Activated CD8-positive, alpha-beta memory T cell treated with anti-CD3 and anti-CD28 coated beads, Interleukin-2, amount 10 ng/mL, durations not matched to agents 7 days and 5 days (primary cell): ENCODE measurements at places on chromosomes 6 and 20. TPM values are rescaled to one million over a fixed set of nuclear protein-coding genes. Genes with fewer than 3 reads are reported as not detected.

DNA sequence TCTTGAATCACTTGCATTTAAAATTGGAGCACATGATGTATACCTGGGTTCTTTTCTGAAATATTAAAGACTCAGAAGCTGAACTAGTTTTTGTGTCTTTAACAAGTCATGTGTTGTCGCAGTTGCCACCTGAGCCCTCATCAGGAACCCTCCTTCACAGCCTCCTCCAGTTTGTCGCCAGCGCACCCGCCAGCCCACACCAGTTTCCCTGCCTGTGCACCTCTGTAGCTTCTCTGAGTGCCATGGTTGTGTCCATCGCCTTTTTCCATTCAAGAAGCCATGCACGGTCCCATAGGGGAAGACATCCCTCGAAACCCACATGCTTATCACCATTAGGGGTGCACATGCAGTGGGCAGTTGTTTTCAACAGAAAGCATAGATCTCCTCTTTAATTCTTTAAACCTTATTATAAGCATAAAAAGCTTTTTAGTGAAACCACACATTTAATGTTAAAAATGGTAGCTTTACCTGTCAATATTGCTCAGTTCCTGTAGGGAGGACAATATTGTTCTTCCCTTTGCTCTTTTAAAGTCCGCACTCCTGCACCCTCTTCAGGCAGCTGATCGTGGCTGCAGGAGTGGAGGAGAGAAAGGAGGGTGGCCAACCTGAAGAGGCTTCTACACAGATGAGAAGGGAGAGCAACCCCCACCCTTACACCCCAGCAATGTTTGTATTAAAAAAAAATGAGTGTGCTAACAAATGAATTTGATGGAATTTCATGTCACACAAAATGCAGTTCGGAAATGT lies 121.9 kb downstream of the CFAP61 start:
- DNase-seq, result no peak

- no peak for DNase-seq
These were observed 1058.9 kb upstream of the MAP3K7 start for GRCh38 chr6:91645811-91646210.

DNA sequence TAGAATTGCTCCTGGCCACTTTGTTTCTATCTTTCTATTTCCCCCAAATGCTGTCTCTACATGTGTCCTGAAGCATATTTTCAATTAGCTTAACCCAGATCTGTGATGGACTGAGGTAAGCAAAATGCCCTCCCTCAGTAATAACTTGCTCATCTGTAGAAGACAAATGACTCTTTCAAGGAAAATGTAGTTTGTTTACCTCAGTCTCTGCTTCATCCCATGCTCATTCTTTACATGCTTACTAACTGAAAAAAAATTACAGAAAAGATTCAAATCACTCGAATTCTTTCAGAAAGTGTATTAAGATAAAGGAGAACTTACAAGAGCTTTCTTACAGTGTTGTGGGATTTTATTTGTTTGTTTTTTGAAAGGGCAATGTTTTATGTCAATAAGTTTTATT lies 531.1 kb downstream of the LMBRD1 start:
- no peak for DNase-seq

DNA sequence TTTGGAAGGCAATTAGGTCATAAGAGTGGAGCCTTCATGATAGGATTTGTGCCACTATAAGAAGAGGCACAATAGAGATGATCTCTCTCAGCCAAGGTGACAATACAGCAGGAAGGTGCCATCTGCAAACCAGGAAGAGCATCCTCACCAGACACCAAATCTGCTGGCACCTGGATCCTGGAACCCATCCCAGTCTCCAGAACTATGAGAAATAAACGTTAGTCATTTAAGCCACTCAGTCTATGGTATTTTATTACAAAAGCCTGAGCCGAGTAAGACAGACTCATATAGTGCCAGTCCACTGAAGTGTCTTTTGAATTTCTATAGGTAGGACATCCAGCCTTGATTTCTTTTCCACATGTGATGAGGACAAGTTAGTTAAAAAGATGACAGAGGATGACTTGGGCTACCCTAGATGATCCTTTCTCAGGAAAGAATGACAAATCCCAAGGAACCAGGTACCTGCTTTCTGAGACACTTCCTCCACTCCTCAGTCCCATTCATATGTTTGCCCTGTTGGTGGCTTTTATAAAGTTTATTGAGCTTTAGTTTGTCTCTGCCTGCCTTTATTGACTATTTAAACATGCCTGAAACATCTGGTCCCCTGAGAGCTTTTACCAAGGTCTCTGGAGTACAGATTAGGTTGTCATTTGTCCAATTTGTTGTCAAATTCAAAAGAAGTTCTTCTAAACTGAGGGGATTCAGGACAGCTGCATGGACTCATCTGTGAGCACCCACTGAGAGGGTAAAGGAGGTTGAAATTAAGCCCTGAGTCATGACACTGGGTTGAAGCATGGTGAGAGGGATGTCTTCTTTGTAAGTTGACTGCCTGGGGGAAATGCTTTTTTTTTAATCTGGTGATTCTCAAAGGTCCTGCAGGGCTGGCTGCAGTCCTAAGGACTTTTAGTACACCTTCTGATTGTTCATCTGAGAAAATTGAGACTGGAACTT lies 165.0 kb upstream of the PLCB4 start:
- no peak for DNase-seq

GRCh38 chr6:17393892-17394631 lies 667 bp downstream of the CAP2 start:
- DNase-seq, result no peak

GRCh38 chr6:48099713-48100587 lies 11.0 kb downstream of the PTCHD4 start:
- DNase-seq, result no peak

- no peak for DNase-seq
These were observed 28.7 kb upstream of the RPS6KA2 start for GRCh38 chr6:166655713-166656229.

- no peak for DNase-seq
These were observed 1.1 kb downstream of the AIG1 start for GRCh38 chr6:143061597-143062385.

DNA sequence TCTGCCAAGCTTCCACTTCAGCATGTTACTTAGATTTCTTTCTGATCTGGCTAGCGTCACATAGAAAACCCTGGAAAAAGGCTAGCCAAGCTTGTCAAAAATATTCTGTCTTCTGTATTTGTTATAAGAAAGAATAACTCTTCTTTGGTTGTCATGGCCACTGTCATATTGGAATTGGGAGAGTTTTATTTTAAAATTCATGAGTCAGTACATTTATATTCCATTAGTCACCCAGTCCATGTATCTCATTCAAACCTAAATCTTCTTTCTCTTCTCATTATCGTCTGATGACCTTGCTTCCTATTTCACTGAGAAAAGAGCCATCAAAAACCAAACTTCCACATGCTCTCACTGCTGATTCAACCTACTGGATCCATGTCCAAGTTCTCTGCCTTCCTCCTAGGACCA lies 65.7 kb downstream of the EPM2A start:
- no peak for DNase-seq

DNA sequence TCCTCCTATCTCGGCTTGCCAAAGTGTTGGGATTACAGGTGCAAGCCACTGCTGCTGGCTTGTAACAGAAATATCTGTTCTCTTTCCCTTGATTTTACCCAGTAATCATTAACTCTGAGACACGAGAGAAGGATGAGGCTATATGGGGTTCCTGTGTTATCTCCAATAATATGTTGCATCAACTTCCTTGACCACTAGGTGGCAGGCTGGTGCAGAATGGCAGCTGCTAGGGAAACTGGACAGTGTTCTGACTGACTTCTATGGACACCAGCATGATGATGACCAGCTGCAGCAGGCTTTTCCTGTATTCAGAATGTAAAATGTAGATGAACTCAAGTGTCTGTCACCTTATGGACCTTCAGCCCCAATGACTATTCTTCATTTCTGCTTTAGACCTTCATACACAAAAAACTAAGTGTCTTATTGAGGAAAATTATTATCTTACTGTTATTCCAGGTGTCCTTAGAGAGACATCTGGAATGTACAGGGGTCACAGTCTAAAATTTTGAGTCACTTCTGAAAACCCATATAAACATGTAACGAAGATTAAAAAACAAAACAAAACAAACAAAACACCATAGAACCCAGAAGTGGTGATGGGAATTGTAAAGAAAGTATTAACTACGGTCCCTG lies 20.4 kb upstream of the CD109 start:
- peak; percentile 77 for DNase-seq

Gene RAET1G
- total RNA-seq, result not detected

Gene NFKBIE
- total RNA-seq, result 24.5 TPM
